ENCODE measurements at places on chromosomes 6 and 20.

GRCh38 chr6:139262519-139263300 lies 29.1 kb downstream of the TXLNB start:
- no peak for DNase-seq

DNA sequence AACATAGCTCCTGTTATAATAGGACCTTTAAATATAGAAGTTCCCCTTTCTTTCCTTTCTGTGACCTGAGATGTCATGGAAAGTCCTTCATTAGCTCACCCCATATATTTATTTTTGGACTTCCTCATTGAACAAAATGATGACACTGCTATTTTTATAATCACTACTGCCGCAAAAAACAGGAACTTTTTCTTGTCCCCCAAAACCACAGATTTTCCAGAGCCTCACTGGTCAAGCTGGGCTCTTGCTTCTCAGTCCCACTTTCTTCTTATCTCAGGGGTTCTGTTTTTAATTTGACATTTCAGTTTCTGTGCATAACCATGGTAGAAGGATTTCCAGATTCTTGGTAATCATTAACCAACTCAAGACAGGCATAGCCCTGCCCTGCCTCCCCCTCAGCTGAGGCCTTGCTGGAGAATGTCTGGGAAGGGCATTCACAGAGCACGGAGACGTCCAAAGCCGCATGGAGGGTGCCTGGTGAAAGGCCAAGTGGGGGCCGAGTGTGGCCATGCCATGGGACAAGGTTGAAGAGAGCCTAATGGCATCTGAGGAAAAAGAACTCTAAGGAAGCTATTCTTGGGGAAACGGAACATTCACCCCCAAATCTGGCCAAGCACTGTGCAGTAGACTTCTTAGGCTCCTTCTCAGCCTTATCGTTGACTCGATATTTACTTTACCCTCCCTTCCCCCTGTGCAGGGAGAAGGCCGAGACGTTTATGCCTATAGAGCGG lies 73.7 kb downstream of the EDN1 start:
- DNase-seq, result no peak

DNA sequence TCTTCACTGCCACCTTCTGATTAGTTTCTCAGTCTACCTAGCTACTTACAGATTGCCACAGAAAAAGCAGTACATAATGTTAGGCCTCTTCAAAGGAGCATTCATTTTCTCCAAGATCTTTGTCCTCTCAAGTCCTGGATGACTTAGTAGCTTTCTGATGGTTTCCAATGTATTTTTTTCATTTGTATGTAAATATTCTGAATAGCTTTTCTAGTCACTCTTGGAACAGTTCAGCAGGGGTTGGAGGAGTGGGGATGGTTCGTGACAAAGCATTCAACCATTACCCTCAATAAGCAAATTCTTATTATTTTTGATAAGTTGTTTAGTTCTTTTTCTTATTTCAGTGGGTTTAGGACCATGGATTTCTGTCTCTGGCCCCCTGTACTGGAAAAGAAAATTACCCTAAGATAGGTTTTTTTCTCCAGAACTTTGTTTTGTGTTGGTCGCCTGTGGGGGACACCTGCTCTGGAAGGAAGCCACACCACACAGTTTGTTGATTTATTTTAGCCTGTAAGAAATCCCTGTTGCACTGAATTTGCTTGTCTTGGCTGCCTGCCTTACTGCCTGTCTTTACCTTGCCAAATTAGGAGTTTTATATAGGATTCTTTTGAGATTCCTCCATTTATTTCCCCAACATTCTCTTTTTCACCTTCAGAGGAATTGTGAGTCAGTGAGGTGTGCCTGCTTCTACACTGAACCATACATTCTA lies 247.9 kb downstream of the RFPL4B start:
- no peak for DNase-seq

GRCh38 chr20:50111120-50111828 lies 1.7 kb downstream of the UBE2V1 start:
- DNase-seq, result no peak

DNA sequence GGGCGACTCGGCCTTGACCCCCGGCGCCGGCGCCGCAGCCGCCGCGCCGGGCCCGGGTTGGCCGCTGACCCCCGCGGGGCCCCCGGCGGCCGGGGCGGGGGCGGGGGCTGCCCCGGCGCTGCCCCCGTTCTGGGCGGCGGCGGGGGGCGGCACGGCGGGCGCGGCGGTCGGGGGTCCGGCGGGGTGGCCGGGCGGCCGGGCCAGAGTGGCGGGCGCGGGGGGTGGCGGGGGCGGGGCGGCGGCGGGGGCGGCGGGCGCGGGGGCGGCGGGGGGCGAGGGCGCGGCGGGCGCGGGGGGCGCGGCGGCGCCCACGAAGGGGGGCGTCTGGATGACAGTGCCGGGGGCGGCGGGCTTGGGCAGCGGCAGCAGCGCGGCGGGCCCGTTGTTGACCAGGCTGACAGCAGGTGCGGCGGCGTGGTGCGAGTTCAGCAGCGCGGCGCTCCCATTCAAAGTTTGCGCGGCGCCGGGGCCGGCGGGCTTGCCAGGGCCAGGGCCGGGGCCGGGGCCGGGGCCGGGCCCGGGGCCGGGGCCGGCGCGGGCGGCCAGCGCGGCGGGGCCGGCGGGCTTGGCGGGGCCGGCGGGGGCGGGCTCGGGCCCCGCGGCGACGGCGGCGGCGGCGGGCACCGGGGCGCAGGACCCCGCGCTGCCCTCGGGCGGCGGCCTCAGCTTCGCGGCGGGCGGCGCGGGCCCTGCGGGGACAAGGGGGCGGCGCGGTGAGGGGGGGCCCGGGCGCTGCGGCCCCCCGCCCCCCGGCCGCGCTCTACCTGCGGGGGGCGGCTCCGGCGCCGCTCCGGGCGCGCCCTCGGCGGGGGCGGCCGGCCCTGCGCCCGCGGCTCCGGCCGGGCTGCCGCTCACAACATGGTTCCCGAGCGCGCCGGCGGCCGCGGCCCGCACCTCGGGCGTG lies 659 bp downstream of the TAF4 start:
- peak; percentile 48 for DNase-seq

GRCh38 chr6:25727028-25727427 lies 27.5 kb upstream of the SLC17A4 start:
- DNase-seq, result no peak

DNA sequence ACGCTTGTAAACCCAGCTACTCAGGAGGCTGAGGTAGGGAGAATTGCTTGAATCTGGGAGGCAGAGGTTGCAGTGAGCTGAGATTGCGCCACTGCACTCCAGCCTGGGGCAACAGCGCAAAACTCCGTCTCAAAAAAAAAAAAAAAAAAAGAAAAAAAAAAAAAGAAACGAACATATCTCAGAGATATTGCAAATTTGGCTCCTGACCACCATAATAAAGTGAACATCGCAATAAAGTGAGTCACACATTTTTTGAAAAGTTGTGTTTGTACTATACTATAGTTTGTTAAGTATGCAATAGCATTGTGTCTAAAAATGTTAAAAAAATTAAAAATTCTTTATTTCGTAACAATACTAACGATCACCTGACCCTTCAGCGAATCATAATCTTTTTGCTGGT lies 13.3 kb downstream of the RSPH9 start:
- no peak for DNase-seq

DNA sequence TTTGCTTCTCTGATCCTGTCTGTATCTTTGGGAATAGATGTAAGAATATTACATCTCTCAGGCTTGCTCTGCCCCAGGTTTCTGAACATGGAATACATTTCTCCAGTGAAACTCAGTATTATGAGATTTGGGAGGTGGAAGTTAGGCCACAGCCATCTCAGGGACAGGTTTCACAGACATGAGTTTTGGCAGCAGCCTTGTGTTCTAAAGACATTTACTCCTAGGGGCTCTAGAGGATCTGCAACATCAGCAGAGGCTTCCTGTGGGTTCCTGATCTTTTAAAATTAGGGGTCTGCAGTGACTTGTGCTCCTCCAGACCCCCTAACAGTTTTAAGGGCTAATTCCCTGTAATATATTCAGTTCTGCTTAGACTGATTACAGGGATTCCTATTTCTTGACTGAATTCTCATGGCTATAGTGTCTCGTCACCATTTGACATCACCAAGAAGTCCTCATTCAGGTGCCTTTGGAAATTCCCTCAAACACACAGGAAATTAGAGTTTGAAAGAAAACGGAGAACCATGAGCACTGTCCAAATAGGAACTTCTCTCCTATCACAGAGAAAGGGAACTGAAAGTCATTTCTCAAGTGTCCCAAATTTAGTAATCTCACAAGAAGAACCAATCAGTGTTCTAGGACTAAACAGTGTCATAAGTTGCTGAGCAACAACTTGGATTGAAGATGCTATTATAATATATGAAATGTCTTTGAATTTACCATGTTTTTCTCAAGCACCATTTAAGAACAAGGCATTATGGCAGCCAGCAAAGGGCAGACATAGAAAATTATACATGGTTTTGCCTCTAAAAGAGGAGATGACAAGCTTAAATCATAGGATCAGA lies 2.5 kb upstream of the HLA-DRA start:
- DNase-seq, result no peak

GRCh38 chr20:20759132-20759531 lies 46.7 kb upstream of the RALGAPA2 start:
- DNase-seq, result no peak

DNA sequence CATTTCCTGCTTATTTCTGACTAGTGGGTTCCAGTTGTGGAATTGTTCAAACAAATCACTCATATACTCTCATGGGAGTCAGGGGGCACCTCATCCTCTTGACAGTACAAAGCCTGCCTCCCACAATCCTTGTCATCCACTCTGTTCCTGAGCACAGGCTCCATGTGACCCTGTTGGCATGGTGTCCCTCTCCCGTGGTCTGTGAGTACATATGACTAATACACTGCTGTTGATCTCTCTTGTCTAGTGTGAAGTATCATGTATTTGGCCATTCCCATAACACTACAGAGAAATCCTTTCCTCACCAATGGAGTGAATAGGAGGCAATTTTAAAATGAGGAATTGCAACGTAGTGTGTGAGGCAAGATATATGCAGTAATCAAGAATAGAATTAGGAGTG lies 185.3 kb downstream of the OGFRL1 start:
- DNase-seq, result peak; percentile 44

- DNase-seq, result no peak
Measured at GRCh38 chr20:53801609-53802370, 208.2 kb upstream of the ZNF217 start.

DNA sequence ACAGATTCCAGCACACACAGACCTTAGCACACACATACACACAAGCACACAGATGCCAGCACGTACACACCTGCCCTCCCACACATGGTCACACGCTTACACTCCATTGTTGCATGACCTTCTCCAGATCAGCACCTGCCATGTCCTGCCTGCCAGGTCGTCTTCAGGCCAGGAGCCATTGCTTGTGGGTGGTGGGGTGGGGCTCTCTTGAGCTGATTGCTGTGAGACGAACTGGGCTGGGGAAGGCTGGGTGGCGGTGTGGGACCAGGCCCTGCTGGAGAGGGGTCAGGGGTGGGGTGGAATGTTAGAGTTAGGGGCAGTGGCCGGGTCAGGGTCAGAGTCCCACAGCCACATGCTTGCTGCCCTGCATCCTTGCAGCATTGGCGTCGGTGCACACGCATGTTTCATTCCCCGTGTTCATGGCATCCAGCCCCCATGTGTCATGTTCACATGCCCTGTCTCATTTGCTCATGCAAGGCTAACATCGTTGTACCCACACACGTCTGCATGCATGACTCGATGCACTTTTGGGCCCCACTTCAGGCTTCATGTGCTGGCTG lies 6.5 kb upstream of the NPBWR2 start:
- DNase-seq, result no peak

DNA sequence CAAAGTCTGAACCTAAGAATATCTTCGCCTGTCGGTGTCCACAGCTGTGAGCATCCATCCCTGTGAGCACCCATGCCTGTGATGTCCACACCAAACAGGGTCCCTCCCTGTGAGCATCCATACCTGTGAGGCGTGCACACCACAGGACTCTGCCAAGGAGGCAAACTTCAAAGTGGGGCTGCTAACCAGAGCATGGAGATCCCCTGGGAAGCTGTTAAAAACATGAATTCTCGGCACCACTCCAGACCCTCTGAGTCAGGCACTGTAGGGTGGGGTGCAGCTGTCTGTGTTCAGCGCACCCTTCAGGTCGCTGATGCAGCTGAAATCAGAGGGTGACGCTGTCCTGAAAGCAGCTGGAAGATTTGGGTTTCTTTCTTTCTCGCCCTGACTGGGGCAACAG lies 85.4 kb upstream of the NXT1 start:
- DNase-seq, result no peak

DNA sequence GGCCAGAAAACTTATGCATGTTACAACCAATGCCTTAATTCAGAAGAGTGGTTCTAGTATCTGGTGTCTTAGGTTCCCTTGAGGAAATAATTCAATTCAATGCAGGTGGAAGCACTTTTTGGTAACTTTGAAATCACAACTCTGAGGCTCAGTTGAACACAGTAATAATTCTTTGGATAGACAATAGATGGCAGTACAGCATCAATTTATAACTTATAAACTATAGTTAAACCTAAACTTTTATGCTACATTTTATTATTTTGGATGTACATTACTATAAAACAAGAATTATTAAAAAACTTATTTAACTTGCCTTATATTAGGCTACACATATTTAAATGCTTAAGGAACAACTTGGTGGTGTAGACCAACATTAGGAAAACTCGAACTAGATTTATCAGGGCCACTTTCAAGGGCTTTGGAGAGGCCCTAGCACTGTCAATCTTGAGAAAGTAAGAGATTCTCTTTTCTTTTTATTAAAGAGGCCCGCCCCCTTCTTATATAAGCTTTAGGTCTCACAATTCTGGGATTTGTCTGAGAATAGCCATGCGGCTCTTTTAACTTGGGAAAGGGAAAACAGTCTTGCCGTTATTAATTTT lies 85.9 kb downstream of the CRYBG1 start:
- no peak for DNase-seq

GRCh38 chr20:19758501-19759331 lies 658 bp downstream of the RIN2 start:
- DNase-seq, result peak; percentile 43

DNA sequence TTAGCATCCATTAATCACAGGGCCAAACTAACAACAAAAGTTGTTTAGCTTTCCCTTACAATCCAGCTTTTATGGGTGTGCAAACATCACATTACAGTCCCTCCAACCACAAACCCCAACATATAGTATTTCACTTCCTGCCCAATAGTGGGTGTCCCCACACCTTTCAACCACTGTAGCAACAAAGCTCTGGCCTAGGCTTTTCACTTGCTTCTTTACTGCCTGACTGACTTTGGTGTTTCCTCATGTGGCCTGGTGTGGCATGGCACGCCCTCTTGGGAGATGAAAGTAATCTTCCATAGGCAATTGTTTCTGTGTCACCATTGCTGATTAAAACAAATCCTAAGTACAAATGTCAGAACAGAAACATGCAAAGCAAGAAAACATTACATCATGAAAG lies 46.3 kb downstream of the MCM8 start:
- no peak for DNase-seq

Data from urothelium cell line (cell line).